Left cardiac atrium (tissue), 4 donors: ENCODE measurements at places on chromosomes 6 and 20. TPM values are rescaled to one million over a fixed set of nuclear protein-coding genes. Genes with fewer than 3 reads are reported as not detected.

DNA sequence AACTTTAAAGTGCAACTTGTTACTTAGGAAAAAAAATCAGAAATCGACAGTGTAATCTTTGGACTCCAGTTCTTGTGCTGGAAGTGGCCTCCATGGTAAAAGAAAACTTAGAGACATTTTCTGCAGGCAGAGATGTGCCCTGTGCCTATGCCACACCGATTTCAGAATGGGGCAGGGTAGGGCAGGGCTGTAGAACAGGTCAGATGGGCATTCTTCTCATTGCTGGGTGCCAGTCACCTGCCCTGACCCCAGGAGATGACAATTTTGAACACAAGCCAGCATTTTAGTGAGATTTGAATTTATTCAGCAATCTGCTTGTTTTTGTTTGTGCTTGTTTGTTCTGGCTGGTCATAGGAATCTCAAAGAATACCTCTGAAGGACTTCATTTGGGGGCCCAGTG, 63.3 kb downstream of the SASH1 start:
- no peak for DNase-seq

GRCh38 chr6:134435814-134436280, 117.9 kb upstream of the SGK1 start:
- no peak for DNase-seq

NKX2-4 gene
- total RNA-seq = not detected

GRCh38 chr20:53291548-53291947, 302.1 kb downstream of the ZNF217 start:
- no peak for DNase-seq

GRCh38 chr20:49635166-49635565, 67.2 kb upstream of the PTGIS start:
- DNase-seq = no peak

- DNase-seq = peak; percentile 33
Measured at GRCh38 chr20:25178563-25179438, 16.7 kb upstream of the ENTPD6 start.

GRCh38 chr20:23541330-23541729, 27.0 kb downstream of the CST9L start:
- no peak for DNase-seq

GRCh38 chr6:167568407-167569024, 243.6 kb downstream of the TTLL2 start:
- no peak for DNase-seq

OPRM1 gene
- total RNA-seq = not detected
